ENCODE measurements at places on chromosomes 16 and 17.
A peak's percentile ranks its signal among the peaks of the same experiment; 100 is the strongest.

DNA sequence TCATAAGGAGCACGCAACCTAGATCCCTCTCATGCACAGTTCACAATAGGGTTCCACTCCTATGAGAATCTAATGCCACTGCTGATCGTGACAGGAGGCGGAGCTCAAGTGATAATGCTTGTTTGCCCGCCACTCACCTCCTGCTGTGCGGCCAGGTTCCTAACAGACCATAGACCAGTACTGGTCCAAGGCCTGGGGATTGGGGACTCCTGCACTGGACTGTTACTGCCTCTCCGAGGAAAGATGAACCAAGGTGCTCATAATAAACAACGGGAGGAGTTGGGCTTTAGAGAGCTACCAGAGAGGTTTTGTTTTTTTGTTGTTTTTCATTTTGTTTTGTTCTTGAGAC is 58.2 kb downstream of the TK2 start:
- no peak for DNase-seq

DNA sequence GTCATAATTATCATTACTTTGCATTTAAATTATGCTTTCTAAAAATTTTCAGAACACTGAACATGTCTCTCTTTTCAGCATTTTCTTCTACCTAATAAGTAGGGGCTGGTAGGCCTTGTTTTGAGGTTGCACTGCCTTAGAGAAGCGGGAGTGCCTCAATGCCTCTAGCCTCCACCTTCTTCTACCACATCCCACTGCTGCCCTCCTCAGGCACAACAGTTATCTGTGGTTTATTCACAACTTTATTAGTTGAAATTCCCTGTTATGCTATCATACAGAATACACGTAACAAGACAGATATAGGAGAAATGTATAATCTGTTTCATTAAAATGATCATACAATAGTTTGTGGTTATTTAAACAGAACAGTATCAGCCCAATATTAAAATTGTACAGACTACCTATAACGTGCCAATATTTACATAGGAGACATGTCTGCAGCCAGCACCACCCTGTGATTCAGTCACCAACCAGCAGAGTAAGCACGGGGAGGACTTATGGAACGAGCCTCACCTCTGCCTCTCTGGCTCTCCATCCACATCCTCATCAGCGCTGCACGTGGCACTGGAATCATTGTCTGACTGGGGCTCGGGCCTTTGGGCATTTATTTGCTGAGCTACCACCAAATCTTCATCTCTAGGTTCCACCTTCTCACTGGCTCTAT is 101.2 kb downstream of the TTC19 start:
- DNase-seq = peak; percentile 5

- DNase-seq = no peak
Observed at GRCh38 chr17:80621335-80621996, 76.8 kb downstream of the RPTOR start.

DNA sequence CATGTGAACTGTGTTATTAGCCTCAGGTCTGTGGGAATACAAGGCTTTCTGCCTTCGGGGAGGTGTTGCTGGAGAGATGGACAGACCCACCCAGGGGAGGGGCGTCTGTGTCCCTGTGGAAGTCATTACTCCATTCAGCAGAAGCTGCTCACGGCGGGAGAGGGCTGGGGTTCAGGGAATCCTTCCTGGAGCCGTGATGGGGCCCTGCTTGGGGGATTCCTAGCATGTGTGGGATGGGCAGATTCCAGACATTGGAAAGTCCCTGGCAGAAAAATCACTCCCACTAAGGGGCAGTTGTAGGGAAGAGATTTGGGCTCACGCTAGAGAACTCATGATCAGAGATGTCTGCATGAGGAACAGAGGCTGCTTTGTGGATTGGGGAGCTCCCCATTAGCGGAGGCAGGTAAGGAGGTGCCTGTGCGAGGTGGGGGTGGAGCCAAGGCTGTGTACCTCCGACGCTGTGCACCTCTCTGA is 56.3 kb upstream of the IL34 start:
- DNase-seq = no peak

DNA sequence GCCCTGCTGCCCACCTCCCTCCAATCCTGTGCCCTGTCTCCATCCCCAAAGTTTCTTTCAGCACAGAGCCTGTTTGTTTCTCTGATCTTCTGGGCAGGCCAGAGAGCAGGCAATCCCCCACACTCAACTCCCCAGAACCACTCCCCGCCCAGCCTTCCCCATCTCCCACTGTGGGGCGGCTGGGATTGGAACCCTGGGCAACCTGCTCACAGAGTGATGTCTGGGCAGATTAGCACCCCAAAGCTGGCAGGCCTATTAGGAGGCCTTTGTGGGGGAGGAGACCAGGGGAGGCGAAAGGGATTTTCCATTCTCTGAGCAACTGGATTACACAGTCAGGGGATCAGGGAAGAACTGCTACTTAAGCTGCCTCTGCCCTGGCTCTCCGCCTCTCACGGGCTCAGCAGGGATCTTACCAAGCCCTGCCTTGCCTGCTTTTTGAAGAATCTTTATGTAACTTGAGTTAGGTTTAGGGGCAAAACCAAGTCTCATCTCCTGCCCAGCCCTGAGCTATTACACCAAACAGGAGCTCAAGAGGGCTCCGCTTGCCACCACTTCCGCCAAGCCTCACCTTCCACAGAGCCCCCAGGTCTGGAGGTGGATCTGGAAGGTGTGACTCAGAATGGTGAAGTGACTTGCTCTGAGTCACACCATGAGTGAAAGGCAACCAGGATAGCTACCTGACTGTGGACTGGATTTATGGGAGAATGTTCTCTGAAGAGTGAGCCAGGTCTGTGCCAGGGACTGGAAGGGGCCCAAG is 16.0 kb upstream of the LHX1 start:
- no peak for DNase-seq

GRCh38 chr16:74033441-74033995 is 263.1 kb upstream of the PSMD7 start:
- DNase-seq = no peak

DNA sequence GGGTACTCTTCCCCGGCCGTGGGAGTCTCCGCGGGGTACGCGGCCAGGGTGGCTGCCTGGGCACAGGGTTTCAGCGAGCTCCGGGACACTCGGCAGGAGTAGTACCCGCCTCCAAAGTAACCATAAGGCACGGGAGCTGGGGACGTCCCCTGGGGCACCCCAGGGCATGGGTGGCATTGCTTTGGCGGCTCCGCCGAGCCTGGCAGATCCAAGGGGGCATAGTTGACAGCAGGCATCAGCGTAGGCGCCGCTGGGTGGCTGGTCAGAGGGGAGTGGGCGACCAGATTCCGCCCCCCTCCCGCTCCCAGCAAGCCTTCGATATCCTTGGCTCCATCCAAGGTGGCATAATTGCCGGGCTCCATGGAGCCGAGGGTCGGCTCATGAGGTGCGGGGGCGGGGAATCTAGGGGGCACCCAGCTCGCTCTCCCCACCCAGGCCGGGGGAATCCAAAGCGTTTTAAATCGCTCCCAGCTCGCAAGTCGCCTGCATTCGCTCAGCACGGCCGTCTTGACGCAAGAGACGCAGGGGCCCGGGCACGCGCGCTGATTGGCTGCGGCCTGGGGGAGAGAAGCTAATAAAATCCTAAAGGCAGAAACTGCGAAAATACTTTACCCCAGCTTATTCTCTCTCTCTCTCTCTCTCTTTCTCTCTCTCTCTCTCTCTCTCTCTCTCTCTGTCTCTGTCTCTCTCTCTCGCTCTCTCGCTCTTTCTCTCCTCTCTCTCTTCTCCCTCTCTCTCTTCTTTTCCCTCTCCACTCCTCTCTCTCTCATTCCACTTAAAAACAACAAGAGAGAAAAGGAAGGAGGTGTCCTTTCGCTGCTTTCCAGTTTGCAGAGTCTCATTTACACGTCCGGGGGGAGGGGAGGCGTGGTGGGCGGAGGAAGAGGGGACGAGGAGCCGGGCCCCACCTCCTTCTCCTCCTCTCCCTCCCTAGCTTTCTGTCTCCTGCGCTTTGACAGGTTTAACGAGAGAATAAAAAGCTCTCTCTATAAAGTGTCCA is at the start of gene HOXB13:
Gene HOXB13 (minus strand): TSS at position 519 of the 1,000 bp plus-strand sequence. CDS start 157 bp downstream, at position 362.
- DNase-seq = no peak

- DNase-seq = no peak
Observed at GRCh38 chr17:62093188-62094155, 28.4 kb upstream of the MED13 start.

- DNase-seq = no peak
Observed at GRCh38 chr17:66980896-66981295, 16.4 kb downstream of the CACNG4 start.

DNA sequence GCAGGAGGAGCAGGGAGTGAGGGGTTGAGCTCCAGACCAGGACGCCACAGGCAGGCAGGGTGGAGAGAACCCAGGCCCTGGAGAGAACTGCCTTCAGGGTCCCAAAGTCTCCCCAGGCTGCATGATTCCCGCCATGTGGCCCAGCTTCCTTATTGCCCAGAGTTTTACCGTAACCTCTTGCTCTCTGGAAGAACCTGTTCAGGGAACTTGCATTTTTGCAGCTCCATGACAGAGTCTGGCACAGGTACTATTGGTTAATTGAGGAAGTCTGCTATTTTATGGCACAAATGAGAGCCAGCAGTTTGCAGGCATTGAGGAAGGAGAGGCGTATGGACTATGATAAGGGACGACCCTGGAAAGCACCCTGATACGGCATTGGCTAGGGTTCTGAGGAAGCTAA is 11.6 kb upstream of the NOS2 start:
- no peak for DNase-seq

DNA sequence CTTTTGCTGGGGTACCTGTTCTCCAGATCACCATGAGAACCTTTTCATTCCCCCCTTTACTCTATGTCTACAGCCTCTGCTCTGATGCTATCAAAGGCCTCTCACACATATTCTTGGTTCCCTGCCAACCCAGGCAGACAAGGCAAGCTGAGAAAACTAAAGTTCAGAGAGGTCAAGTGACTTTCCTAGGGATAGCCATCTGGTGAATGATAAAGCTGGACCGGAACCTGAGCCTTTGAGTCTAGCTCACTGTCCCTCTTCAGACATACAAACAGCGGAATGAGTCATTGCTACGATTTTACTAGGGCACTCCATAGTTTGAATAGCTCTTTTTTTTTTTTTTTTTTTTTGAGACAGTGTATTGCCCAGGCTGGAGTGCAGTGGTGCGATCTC is 73.3 kb downstream of the XYLT1 start:
- no peak for DNase-seq

DNA sequence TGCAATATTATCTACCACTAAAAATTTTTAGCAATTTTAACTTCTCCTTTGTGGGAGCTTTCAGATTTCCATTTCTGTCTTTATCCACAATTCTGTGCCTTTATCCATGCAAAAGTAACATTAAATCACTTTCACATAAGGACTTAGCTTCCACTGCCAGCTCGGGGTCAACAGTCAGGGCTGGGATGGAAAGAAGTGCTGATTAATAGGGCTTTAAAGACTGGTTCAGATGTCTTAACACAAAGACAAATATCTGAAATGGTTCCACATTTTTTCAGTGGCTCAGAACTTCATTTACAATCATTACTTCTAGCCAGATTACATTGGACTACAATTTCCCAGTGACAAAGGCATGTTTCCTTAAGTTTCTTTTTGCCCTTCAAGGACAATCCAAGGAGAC is 191.8 kb upstream of the CPHXL start:
- DNase-seq = no peak
